Cardiac septum (tissue), 1 donor: ENCODE measurements at places on chromosomes 5 and 9.

GRCh38 chr9:123867034-123867433 is 62.9 kb downstream of the DENND1A start:
- DNase-seq: no peak

DNA sequence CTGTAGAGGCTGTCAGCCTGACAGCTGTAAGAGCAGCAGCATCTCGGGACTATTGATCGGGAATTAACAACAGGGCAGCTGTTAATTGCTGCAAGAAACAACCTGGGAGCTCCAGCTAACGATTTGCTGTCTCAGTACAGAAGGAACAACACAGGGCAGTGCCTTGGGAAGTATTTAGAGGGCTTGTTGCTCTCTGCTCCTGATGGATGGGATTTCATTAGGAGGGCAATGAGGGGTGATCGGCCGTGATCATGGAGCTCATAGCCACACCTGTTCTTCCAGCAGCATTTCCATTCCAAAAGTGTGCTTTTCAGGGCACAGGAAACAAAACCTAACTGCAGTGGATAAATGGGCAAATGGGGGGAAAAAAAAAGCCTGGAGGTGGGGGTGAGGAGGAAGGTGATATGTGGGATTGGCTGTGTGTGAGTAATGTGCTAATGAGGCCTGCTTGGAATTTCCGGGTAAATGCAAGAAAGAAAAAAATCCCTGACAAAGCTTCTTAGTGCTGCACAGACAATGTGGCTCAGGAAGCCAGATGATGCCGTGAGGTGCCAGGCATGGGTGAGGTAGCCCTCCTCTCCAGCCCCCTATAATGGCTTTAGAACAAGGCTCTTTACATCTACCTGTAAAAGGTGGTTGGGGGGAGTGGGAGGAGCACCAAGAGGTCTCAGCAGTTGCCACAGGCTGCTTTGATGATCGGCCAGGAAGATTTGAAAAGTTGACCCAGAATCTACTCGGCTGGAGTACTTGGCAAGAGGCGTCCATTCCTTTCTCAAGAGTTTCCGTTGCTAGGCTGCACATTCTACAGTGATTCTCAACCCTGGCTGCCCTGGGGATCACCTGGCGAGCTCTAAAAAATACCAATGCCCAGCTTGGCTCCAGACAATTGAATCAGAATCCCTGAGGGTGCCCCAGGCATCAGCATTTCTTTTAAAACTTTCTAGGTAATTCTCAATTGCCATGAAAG is 139.5 kb upstream of the KLF9 start:
- no peak for DNase-seq

DNA sequence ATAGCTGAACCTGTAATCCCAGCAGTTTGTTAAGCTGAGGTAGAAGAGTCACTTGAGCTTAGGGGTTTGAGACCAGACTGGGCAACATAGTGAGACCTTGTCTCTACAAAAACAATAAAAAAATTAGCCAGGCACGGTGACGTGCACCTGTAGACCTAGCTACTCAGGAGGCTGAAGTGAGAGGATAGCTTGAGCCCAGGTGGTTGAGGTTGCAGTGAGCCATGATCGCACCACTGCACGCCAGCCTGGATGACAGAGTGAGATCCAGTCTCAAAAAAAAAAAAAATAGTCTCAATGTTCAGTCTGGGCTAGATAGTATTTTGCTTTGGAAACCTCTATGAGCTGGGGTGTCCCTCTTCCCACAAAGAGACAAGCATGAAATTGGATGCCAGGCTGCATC is 51.9 kb upstream of the IQGAP2 start:
- no peak for DNase-seq

- DNase-seq: no peak
Measured at GRCh38 chr9:68798423-68798822, 93.4 kb downstream of the PIP5K1B start.

DNA sequence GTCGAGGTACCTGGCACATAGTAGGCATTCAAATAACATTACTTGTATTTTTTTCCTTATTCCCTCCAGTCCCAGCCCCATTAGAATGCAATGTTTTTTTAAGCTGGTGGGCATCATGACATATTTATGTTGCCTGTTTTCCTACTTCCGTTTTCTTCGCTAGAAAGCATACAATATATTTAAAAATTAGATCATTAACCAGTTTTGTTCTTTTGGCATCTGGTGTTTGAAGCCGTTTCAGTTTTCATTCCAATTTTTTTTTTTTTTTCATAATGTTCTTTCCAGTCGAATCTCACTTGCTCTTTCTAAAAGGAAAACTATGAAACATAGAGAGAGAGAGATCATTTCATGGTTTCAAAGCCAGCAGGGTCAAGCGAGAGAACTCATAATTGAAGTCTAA is 228.3 kb upstream of the C9orf72 start:
- no peak for DNase-seq

DNA sequence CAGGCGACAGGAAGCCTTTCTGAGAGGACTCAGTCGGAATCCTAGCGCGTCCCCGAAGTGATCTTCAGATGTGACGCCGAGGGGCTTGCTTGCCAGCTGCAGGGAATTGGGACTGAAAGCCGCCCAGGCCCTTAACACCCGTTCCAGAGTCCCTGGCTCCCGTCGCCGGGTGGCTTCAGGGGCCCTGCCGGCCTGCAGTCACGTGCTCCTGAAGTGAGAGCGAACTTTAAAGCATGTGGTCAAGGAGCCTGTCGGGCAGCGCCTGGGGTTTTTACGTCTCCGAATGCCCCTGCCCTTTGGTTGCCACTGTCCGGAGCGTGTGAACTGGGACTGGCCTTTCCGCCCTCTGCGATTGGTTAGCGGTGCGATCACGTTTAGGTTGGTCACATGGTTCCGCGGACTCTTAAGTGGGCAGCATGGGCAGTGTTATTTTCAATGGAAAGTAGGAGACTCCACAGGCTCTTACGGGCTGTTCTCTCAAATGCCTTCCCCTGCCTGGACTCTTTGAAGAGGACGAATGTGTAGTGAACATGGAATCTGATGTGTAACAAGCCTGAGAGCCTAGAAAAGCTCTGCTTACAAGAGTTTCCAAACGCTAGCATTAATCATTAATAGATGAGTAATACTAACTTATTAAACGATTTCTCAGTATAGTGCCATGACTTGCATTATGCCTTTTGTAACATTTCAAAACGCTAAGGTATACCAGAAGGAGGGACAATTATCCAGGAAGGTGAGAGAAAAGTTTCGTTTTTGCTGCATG is 1.9 kb downstream of the VLDLR start:
- DNase-seq: peak; percentile 81
